ENCODE measurements at places on chromosomes 2 and 18.

- DNase-seq: no peak
Measured at GRCh38 chr2:65130664-65131175, 814 bp upstream of the RAB1A start.

DNA sequence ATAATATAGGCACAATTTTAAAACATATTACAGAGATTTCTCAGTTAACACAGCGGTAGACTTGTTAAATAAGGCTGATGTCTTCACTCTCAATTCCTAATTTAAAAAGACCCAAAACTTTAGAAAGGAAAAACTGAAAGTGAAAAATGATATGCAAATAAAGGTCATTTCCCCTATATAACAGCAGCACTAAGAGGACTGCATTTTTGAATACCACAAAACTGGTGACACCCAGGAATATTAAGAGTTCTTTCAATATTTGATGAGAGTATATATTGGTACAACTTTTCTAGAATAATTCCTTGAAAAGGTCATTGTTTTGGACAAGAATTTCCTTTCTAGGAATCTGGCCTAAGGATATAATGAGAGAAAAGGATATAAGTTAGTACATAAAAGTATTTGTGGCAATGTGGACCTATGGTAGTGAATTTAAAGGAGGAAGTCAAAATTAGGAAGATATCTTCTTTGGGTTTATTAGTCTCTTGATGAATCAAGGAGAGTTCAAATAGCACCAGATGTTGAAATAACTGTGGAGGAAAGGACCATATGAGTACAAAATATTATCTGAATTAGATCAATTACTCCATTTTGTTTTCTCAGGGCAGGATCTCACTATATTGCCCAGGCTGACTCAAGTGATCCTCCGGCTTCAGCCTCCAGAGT, 70.3 kb downstream of the TMEM237 start:
- no peak for DNase-seq

GRCh38 chr2:224206816-224207215, 167.7 kb upstream of the SERPINE2 start:
- DNase-seq: no peak

DNA sequence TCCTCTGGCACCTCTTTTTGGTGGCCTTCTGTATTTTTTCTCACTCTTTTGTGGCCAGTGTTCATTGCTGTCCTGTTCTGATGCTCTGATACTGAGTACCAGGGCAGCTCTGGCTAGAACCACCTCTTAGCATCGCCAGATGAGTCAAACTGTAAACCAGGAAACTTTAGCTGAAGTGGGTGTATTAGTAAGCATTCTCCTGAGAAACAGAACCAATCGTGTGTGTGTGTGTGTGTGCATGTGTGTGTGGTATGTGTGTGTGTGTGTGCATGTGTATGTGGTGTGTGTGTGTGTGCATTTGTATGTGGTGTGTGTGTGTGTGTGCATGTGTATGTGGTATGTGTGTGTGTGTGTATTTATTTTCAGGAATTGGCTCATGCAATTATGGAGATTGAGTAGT, 166.3 kb upstream of the SKOR2 start:
- no peak for DNase-seq

DNA sequence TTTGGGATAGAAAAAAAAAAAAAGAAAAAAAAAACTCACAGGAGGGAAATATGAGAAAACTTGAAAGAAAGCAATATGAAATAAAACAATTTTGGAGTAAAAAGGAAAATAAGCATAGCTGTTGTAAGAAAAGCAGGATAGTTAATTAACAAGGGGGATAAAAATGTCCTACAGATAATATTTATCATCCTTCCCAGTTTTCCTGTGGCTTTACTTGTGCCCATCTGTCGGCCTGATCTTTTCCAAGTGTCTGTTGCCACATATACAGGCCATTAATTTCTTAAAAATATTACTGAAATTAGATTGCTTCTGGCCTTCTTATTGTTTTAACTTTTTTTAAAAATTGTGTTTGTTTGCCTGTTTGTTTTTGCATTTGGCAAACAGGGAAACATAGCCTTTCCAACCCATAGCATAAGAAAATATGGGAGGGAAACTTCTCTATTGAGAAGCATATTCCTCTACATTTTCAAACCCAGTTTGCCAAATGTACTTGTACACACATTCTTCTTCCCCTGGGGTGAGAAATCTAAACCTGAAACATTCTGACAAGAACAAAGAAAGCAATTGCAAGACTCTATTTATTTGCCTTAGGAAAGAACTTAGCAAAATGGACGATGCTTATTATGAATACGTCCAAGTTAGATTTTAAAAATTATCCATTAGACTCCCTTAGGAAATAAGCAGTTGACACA, 272.3 kb downstream of the CDH20 start:
- DNase-seq: no peak

GRCh38 chr2:212157012-212157411, 381.6 kb downstream of the ERBB4 start:
- no peak for DNase-seq

DNA sequence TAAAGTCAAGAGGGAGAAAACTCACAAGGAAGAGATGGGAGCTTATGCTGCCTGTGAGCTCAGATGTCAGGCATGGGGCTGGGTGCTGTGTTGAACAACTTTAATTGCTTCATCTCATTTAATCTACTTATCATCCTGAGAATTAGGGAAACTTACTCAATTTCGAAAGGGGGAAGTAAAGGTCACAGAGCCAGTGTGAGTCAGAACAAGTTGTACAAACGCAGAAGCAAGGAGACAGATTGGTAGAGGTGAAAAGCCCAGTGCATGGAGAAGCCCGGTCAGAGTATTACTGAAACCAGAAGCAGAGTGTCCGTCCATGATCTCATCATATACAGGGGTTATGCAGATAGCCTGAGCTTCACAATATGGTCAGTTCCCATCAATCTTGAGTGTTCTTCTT, 281.1 kb upstream of the POU3F3 start:
- no peak for DNase-seq

DNA sequence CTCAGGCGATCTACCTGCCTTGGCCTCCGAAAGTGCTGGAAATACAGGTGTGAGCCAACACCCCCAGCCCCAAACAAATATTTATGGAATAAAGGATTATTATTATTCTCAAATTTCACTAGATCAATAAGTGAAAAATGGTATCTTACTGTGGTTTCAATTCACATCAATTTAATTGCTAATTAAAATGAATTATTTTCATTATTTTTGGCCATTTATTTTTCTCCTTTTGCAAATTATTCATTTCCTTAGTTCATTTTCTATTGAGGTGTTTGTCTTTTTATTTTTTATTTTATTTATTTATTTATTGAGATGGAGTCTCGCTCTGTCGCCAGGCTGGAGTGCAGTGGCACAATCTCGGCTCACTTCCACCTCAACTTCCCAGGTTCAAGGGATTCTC, 11.9 kb upstream of the HS6ST1 start:
- no peak for DNase-seq

DNA sequence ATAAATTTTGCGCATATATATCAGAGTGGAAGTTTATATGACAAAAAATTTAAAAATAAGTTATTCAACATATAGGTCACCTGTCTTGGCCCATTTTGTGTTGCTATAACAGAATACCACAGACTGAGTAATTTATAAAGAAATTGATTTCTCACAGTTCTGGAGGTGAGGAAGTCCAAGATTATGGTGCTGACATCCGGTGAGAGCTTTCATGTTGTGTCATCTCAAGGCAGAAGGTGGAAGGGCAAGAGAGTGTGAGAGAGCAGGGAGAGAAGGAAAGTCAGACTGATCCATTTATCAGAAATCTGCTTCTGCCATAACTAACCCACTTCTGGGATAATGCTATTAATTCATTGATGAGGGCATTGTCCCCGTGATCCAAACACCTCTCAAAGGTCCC, 9.0 kb upstream of the FEZ2 start:
- DNase-seq: no peak

- no peak for DNase-seq
Measured at GRCh38 chr2:100057901-100058261, 84.5 kb downstream of the AFF3 start.

- DNase-seq: no peak
Measured at GRCh38 chr2:231691251-231691772, 17.0 kb upstream of the PTMA start.

DNA sequence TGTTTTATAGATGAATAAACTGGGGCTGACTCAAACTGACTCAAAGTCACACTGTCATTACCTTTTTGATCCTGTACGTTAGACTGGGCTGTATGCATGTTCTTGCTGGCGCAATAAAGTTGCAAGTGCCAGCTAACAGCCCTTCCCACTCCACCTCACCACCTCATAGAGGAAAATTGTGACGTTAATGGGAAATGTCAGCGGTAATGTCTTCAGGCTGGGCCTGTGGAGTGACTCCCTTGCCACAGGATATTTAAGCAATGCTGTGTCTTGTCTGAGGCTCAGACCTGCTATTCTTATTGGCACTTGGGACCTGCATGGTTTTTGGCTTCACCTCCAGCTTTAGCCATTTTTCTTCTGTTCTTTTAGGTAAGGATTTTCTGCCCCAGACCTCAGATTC, 25.2 kb upstream of the CASP10 start:
- no peak for DNase-seq

DNA sequence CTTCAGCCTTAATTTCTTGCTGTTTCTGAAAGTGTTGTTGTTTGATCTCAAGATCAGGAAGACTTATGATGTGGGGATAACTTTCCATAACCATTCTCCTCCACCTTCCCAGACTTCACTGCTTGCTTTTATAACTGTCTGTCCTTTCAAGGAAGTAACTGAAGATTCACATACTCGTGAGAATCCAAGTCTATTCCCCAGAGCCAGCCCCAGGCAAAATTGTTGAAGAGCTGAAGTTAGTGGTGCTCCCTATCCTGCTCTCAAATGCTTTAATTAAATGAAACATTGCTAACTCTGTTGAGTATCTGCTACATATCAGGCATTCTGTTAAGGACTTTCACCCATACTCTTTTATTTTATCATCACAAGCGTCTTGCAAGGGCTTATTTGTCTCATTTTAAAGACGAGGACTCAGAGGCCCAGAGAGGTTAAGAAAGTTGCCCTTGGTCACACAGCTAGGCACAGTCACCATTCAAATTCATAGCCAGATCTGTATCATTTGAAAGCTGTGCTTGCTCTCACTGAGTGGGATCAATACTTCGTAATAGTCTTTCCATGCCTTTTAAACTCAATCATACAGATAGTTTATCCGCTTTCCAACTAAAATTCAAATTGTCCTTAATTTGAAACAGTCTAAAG, 189.8 kb upstream of the TCF4 start:
- DNase-seq: no peak

DNA sequence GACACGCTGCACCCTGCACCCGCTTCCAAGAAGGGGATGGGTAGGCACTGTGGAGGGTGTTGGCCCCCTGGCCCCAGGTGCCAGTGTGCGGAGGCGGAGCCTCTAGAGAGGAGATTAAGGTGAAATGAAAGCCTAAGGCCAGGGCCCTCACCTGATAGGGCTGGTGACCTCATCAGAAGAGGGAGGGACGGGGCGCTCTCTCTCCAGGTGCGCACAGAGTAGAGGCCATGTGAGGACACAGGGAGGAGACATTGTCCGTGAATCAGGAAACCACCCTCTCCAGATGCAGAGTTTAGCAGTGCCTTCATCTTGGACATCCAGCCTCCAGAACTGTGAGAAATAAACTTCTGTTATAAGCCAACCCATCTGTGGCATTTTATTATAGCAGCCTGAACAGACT, 62.3 kb downstream of the PSMG2 start:
- no peak for DNase-seq

DNA sequence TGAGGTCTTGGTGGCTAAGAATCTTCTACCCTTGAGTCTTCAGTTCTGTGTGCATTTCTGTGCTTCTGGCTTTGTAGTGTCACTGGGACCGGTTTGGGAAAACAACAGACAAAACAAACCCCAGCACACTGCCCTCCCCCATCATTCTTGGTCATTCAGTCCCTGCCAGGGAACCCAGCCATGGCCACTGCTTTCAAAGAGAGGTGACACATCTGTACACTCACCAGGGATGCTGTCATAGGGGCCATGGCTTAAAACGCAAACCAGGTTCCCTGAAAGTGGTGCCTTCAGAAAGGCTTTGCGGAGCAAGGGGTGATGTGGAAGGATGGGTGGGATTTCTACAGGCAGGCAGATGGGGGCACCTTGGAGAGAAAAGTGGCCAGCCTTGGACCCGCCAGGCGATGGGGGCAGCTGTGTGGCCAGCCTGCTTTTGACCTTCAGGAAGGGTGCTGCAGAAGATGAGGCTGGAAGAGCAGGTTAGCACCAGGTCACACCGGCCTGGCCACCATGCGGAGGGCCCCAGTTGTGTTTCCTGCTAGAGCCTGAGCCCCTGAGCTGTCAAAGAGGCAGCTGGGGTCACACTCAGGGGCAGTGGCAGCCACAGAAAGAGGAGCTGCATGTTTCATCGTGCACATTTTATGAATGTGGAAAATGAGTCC, 101.3 kb downstream of the INHBB start:
- DNase-seq: no peak

DNA sequence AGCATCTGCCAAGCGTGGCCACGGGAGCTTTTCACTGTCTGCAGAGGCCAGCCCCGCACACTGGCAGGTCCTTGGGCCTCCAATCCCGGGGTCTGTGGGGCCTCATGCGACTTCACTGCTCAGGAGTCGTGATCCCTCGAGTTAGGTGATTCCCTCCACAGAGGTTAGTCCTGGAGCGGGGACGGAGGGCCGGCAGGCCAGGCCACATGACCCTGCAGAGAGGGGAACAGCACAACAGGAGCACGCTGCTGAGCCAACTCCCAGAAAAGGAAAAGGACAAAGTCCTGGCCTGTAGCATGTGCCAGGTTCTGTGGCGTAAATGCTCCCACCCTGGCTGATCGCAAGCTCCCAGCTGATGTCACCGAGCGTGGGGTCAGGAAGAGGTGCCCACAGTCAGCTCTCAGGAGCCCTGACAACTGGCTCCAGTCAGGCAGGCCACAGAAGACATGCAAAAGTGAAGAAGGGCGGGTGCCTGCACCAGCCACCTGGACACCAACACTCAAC, 15.3 kb upstream of the PRLH start:
- no peak for DNase-seq

DNA sequence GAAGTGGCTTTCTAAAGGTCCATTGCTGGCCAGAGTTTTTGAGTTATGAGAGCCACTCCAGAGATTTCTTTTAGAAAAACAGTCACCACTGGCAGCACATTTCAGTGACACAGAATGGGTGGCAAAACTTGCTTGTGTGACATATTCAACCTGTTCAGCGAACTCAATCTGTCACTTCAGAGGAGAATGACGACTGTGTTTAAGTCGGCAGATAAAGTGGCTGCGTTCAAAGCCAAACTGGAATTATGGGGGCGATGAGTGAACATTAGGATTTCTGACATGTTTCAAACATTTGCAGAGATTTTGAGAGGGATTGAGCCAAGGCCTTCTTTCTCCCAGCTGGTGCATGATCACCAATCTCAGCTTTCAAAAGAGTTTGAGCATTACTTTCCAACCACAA, 139.6 kb upstream of the B3GNT2 start:
- DNase-seq: no peak
